ENCODE measurements at places on chromosomes 2 and 18.

- DNase-seq = no peak
Observed at GRCh38 chr2:133417415-133417814, 150.8 kb downstream of the NCKAP5 start.

GRCh38 chr2:86634352-86634751 lies 10.7 kb upstream of the RNF103 start:
- no peak for DNase-seq

DNA sequence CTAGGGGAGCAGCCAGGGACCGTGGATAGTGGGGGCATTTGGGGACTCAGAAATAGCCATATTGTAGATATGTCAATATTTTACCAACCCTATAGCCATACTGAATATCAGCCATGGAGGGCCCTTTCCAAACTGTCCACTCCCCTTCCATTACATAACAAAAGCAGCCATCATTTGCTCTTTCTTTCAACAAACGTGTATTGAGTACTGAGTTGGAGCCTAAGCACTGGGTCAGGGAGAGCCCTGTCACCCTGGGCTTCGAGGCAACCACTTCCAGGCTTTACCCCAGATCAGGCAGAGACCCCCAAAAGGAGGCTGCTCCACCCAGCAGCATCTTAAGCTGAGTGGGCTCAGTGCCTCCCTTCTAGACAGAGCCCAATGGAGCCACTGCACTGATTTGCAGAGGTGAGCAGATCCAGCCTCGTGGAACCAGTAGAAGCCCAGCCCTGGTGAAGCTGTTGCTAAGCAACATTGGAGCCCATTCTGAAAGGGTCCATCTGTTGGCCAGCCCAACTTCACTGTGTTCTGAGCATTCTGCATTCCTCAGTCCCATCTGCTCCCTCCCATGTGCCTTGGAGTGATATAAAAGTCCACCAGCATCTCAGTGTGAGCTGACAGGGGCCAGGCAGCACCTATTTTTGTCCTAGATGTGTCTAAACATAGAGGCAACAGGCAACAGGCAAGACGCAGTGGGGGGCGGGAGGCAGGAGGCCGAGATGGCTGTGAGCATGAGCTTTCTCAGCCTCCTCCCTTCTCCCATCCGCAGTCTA lies 112.1 kb downstream of the PLB1 start:
- no peak for DNase-seq

- no peak for DNase-seq
Observed at GRCh38 chr2:129274038-129274415, 705.4 kb upstream of the RAB6C start.
